Epithelial cell of proximal tubule (primary cell): ENCODE measurements at places on chromosomes 4 and X.

GRCh38 chrX:151604931-151605330 is 41.5 kb downstream of the PASD1 start:
- DNase-seq: no peak

DNA sequence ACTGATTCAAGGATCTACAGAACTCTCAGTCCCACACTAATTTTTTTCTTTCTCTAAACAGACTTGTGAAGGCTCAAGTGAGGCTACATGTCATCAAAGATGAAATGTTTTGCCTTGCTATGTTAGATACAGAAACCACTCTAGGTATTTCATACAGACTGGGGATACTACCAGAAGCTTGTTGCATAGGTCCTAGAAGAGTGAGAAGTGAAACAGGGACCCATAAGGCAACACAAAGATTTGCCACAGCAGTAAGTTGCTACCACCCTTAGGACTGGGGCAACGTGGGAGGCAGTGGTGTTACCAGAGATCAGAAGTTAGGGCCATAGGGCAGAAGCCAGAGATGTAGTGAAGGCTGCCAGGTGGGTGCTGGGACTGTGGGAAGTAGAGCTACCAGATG is 50.7 kb upstream of the MID1IP1 start:
- no peak for DNase-seq

DNA sequence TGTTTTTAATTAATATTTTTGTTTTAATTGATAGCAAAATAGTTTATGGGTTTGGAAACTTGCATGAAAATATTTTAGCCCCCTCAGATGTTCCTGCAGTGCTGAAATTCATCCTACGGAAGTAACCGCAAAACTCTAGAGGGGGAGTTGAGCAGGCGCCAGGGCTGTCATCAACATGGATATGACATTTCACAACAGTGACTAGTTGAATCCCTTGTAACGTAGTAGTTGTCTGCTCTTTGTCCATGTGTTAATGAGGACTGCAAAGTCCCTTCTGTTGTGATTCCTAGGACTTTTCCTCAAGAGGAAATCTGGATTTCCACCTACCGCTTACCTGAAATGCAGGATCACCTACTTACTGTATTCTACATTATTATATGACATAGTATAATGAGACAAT is 40.4 kb downstream of the MAP7D3 start:
- DNase-seq: no peak

GRCh38 chr4:47383829-47384427 is 79.6 kb downstream of the COMMD8 start:
- DNase-seq: no peak

GRCh38 chrX:143757375-143757774 is 36.8 kb upstream of the SPANXN2 start:
- DNase-seq: no peak

- no peak for DNase-seq
These were observed 169.2 kb downstream of the FRAS1 start for GRCh38 chr4:78226279-78226678.

GRCh38 chr4:6811165-6811564 is 28.6 kb downstream of the KIAA0232 start:
- no peak for DNase-seq

DNA sequence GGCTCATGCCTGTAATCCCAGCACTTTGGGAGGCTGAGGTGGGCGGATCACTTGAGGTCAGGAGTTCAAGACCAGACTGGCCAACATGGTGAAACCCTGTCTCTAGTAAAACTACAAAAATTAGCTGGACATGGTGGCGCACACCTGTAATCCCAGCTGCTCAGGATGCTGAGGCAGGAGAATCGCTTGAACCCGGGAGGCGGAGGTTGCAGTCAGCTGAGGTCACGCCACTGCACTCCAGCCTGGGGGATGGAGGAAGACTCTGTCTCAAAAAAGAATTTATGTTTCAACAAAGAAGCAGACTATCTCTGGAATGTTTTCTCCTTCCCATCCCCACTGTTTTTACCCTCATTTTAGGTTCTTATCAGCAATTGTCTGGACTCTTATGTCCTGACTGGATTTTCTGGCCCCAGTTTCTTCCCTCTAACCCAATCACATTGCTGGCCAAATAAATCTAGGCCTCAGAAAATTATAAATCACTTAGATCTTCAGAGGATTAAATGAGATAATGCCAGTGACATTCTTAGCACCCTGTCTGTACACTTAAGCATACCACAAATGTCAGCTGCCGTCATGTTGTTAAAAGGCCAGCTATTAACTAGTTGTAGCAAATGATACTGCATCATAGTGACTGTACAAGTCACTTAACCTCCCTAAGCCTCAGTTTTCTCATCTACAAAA is 44.9 kb upstream of the PRSS48 start:
- no peak for DNase-seq

- DNase-seq: no peak
These were observed 144.6 kb upstream of the KIT start for GRCh38 chr4:54513204-54513603.

DNA sequence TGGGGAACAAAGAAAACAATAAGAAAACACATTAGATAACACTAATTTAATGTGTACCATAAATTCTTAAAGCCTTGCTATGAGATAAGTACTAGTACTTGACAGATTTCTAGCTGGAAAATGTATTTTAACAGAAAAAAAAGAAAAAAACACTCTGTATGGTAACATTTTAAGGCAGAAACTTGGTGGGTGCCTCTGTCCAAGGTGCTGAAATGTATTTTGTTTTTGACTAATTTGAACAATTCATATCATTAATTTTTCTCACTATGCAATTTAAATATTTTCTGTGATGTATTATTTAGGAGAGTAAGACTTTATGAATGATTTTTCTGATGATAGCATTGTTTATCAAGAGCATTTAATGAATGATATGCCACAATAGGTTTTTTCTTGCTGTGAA is 107.5 kb downstream of the GABRG1 start:
- no peak for DNase-seq

DNA sequence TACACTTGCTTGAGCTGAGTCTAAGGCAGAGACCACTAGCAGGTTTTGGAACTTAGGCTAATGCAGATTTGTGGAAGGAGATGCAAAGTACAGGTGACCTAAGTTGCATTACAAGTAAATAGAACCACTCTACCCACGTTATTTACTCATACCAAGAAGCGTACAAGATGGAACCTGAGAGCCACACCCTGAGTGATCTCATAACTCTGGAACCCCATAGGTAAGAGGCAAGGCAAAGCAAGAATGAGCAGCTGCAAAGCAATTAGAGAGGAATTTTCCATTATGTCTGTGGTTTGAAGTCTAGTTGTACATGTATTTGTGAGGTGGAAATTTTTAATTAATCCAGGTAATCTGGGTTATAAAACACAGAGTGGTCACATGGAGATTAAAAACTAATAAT is 55.4 kb downstream of the CC2D2A start:
- no peak for DNase-seq

DNA sequence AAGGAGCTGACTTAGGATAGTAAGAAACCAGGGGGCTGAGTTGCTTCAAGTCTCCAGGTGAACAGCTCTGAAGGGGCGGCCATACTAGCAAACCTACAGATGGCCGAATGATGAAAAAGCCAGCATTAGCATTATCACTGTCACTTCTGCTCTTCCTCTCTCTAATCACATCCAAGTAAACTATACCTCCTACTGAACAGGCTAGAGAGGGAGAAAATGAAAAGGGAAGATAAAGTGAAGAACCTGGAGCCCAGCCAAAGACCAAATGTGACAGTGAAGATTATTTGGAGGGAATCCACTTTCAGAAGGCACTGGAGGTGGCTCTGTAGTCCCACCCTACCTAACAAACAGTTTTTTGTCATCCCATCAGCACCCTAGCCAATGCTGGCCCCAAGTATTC is 50.4 kb upstream of the PRPS1 start:
- DNase-seq: no peak

DNA sequence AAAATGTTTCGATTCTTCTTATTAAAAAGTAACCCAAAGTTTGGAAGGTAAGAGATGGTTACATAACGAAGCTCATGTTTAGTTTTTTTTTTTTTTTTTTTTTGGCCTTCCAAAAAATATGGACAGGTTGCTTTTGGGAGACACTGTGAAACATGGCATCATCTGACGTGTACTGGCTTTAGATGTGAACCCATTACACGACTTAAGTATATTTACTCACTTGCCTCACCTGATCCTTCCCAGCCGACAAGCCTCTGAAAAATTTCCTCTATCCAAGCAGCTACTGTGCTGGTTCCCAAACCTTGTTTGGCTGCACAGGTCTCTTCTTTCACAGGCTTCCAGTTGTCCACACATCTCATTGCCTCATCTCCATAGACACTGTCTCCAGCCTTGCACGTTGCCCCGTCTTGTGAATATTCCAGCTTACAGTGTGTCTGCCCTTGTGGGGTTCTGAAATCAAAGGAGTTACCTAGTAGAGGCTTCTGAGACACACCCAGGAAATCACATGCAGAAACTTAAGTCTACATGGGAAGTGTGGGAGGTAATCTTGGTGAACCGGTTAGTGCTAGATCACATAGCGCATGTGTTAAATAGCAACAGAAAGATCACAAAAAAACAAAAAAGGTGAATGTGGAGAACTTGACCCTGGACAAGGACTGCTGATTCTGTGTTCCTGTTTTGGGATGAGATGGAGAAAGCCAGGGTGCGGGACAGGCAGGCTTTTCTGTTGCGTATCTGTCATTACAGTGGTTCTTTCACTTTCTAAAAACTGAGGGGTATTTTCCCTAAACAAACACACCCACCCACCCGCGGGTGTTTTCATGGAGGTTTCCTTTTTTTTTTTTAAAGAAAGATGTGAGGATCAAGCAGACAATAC is 328.6 kb downstream of the ARHGAP10 start:
- no peak for DNase-seq

DNA sequence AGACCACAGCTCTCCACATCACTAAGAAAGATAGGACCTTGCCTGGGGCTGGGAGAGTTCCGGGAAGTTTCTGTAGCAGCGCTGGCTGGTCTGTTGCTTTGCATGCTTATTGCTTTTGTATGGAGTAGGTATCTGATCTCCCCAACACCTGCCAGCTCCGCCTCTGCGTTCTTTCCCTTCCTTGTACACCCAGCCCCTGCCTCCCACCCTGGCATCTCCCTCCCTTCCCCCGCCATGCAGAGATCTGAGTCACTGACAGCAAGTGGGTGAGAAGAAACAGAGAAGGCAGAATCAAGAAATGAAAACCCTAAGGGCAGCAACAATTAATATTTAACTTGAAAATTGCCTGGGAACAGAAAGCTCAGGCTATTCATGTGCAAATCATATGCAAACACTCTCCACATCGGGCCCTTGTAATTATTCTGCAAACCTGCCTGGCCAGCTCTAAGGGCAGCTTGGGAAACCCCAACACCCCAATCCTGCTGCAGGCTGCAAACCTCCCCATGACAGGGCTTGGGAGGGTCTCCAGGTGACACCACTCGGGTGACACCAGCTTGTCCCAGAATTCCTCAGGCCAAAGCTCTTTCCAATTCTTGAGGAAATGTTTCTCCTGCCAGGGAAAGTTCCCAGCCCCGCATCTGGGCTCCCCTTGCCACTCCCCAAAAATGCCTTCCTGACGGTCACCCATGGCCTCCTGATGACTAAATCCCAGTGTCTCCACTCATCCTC is 257.2 kb downstream of the FBXW7 start:
- no peak for DNase-seq

DNA sequence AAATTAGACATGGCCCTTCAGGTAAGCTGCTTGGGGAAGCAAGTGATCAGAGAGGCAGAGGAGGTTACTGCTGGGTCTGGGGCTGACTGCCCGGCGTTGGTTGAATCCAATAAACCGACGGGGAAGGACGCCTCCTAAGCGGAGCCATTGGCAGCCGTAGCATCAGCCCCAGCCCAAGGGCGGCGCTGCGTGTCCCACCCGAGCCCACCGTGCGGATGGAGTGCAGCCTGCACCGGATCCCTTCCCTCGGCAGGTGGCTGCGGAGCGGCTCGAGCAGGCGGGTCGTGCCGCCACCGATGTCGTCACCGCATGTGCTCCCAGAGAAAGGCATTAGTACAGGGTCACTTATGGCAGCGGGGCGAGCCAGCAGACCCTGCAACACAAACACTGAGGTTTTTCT is 82.1 kb downstream of the ALPK1 start:
- no peak for DNase-seq

- DNase-seq: no peak
These were observed 27.5 kb downstream of the TBC1D19 start for GRCh38 chr4:26611372-26611771.

DNA sequence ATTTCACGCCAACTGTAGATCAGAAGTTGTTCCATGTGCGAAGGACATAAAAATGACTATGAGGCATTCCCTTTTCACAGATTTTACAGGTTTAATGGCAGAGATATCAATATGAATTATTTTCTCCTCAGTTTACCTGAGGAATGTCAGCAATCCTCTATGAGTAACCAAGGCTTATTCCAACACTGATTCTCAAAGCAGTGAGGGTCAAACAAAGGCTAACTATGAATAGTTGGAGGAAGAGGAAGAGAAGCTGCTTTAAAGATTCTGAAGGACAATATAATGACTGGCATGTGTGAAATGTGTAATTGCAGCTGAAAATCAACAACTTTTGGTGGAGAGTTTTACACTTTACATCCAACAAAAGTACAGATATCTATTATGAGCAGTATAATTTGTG is 29.1 kb downstream of the NAF1 start:
- DNase-seq: no peak

- no peak for DNase-seq
These were observed 28.5 kb downstream of the PCDH19 start for GRCh38 chrX:100381619-100382018.

DNA sequence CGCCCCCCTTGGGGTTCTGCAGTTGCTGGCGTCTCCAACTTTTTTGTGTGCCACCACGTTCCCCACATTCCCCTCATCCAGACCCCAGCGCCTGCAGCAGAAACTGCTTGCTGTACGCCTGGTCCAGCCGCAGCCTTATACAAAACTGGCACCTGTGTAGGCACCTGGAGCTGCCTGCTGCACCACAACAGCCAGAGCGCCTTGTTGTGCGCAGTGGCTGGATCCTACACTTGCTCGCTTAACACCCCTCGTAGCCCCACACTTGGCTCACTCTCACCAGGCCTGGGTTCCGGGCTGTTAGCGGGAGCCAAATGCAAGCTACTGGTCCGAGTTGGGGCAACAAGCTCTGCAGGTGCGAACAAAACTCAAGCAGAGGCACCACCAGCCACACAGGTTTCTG is 136.8 kb downstream of the TECRL start:
- DNase-seq: no peak

DNA sequence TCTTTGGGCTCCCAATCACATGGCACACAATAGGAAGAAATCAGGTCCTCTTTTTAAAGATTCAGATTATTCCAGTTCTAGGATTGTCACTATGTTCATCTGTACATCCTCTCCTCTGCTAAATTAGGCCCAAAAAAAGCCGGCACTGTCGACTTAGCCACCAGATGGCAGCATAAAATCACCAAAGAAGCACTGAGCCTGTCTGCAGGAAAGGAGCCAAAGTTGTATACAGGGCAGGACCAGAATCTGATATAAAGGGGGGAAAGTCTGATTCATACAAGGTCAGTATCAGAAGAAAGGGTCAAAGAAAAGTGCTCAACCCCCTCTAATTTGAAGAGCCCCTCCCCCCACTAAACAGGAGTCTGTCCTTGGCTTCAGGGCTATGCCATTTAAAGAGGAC is 292.5 kb downstream of the CHIC1 start:
- DNase-seq: no peak

GRCh38 chrX:130108647-130109428 is 1.5 kb downstream of the ELF4 start:
- peak; percentile 26 for DNase-seq

GRCh38 chr4:73070074-73070390 is 516 bp upstream of the COX18 start:
- DNase-seq: no peak

GRCh38 chrX:68498508-68499379 is at the start of gene YIPF6:
Gene YIPF6, plus strand, starts transcription at chrX:68499051. Its CDS starts 16 bp downstream, at chrX:68499067.
- no peak for DNase-seq
